ENCODE measurements at places on chromosomes 3 and 15.

GRCh38 chr3:100144255-100144866, 30.1 kb upstream of the FILIP1L start:
- DNase-seq = no peak

DNA sequence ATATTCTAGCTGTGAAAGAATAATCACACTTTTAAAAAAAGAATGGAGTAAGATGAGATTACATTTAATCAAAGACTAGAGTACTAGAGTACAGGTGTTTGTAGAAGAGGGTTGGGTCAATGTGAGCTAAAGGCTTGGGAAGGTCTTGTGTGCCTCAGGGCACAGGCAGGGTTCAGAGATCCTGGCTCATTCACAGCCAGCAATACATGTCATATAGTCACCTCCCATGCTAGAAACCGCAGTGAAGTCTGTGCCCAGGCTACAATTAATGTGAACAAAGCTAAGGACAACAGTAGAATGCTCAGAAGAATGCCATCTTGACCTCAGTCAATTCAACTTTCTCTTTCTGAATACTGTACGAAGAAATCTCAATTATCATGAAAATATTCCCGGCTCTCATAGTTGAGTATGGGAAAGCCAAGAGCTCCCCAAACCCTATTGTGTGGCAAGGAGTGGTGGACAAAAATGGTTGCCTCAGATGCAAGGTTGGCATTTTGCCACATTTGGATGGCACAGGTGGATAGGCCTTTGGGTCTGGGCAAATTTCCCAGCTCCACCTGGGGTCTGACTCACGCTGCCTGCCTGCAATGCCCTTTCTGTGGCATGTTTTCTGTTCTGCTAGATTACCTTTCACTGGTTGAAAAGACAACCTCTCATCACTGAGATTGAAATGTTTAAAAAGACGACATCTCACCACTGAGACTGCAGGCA, 70.2 kb downstream of the NMD3 start:
- no peak for DNase-seq

DNA sequence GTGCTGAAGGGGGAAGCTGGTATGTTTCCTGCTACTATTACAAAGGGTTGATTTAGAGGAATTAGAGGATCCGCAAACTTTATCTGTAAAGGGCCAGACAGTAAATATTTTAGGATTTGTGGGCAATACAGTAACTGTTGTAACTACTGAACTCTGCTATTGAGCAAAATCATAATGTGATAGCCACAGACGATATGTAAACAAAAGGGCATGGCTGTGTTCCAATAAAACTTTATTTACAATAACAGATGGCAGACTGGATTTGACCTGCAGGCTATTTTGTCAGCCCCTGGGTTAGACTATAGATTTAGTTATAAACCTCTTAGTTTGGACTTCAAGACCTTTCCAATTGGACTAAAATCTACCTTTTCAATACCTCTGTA, 27.8 kb upstream of the KCNMB2 start:
- DNase-seq = no peak

DNA sequence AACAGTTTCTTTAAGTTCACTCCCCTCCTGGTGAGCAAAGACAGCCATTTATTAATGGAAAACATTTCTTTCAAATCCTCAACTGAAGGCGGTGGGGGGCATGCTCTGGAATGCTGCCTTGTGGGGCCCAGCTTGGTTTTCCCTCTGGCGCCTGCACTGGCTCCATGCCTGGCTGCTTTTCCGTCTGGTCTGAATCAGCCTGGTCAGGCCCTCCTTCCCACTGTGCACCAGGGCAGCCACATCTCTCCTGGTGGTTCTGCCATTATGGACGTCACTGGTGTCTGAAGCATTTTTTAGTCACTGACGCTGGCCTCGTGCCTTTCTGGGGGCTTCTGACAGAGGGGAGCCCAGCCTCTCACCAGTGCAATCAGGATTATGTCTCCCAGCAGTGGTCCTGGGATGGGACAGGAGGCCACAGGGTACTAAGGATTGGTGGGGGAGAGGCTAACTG, 57.6 kb upstream of the APEH start:
- DNase-seq = no peak

GRCh38 chr3:17749705-17750293, 7.4 kb upstream of the TBC1D5 start:
- no peak for DNase-seq

GRCh38 chr3:114241262-114241661, 3.9 kb upstream of the ZNF80 start:
- no peak for DNase-seq

DNA sequence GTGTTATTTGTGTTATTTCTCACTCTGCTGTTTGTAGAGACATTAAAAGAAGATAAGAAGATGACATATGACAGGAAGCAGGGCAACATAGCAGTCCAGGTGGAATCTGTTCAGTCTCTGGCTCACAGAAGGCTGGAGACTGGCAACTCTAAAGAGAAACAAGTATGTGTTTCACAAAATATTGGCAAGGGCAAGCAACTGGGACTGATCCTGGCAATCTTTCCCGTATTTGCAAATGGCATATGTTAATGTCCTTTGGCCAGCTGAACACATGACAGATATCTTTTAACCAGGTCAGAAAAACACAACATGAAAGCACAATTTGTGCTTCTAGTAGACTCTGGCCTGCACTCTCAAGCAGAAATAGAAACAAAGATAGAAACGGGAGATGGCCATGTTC, 1354.1 kb upstream of the EPHA6 start:
- no peak for DNase-seq

DNA sequence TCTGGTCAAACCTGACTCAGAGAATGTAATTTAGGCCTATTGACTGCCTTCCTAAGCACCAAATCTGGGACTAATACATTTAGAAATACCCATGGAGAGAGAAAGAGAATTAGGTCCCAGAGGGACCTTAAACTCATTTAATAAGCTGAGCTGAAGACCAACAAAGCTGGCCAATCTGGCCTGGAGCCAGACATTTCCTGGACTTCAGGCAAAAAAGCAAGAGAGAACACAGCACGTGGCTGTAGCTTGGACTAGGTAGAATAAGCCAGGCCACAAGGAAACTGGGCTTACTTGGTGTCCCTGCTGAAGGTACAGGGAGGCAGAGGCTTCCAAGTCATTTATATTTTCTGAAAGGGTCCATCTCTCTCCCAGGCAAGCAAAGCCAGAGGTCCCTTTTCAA, 88.1 kb downstream of the RTP4 start:
- no peak for DNase-seq

DNA sequence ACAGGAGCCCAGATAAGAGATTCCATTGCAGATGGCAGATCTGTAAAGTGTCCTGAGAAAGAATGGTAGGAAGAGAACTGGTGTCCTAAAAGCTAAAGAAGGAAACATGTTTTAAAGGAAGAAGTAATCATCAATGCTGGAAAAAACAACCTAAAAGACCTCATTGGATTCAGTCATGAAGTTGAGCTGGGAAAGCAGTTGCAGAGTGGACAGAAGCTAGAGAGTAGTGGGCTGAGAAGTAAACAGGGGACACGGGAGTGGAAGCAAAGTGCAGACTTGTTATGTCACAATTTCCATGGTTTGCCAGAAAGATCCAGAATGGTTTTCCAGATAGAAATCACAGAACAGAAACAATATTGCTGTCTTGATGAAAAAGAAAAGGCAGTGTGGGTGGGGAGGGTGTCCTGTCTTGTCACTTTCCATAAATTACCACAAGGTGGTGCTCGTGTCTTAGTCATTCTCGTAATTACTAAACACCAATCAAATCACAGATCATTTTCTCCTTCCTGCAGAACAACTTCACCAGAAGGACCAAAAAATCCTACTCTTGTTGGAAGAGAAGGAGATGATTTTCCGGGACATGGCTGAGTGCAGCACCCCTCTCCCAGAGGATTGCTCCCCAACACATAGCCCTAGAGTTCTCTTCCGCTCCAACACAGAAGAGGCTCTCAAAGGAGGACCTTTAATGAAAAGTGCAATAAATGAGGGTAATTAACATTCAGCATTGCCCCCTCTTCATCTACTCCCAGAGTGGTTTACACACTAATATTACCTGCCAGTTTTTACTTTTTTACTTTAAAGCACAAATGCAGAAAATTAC, 64.5 kb downstream of the KLHL25 start:
- no peak for DNase-seq

GRCh38 chr3:44228900-44229299, 12.8 kb upstream of the TOPAZ1 start:
- DNase-seq = no peak
